ENCODE measurements at places on chromosomes 4 and X. TPM values are rescaled to one million over a fixed set of nuclear protein-coding genes. Genes with fewer than 3 reads are reported as not detected.

The USP17L12 gene
- total RNA-seq, result not detected

GRCh38 chr4:64883087-64883807 is 474.0 kb upstream of the TECRL start:
- DNase-seq, result no peak

The MAP3K15 gene
- total RNA-seq, result 1.5 TPM

The TEX13D gene
- total RNA-seq, result not detected

The AMMECR1 gene
- total RNA-seq, result 23.0 TPM

The CXCL6 gene
- total RNA-seq, result not detected

The KCNIP4 gene
- not detected for total RNA-seq

DNA sequence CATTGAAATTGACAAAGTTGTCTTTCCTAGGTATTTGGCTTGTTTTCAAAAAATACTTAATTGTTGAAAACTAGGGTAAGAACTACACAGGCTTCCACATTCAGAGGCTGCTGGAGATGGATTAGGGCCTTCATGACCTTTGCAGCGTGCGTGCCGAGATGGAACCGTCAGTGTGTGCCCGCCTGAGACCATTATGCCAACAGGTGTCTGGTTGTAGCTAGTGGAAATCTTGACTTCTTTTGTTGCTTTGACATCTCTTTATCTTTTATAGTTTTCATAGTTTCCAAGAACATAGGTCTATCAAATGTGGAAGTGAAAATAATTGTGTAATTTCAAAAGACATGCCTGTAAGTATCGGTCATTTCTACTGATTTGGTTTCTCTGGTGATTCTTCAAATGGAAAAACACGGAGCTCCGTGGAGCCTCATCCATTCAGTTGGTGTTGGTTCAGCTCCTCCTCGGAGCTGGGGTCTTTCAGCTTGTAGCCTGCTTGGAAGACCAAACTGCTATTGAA is 38.9 kb upstream of the CLCN4 start:
- no peak for DNase-seq

GRCh38 chr4:85113706-85114105 is 147.2 kb upstream of the WDFY3 start:
- DNase-seq, result no peak

The SEC31A gene
- total RNA-seq, result 187 TPM
